ENCODE measurements at places on chromosomes 3 and 15.

- no peak for DNase-seq
These were observed 11.7 kb upstream of the SEMA3B start for GRCh38 chr3:50256978-50257890.

- no peak for DNase-seq
These were observed 11.0 kb downstream of the PLIN1 start for GRCh38 chr15:89668171-89668570.

- DNase-seq = no peak
These were observed 773.5 kb downstream of the SQOR start for GRCh38 chr15:46408312-46408711.

- no peak for DNase-seq
These were observed 71.6 kb downstream of the ABTB1 start for GRCh38 chr3:127744253-127744815.

DNA sequence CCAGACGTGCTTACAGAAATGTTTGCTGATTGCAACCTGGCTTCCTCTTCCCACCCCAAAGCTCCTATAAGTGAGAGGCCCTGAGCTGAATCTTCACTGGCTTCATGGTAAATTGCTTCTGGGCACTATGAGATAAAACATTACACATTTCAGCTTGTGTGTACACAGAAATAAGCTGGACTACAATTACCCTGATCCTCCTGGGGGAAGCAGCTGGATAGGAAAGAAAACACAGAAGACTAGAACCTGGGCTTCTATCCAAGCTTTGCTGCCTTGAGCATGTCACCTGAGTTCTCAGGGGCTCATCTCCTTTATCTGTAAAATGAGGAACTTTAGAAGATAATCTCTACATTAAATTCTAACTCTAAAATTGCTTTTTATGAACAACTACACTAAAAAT, 40.3 kb downstream of the THBS1 start:
- DNase-seq = no peak

Data from inflammatory macrophage (primary cell).